Spinal cord (tissue), 10 donors: ENCODE measurements at places on chromosomes 5 and 9. TPM values are rescaled to one million over a fixed set of nuclear protein-coding genes. Genes with fewer than 3 reads are reported as not detected.

Gene IFNK
- total RNA-seq, result not detected

DNA sequence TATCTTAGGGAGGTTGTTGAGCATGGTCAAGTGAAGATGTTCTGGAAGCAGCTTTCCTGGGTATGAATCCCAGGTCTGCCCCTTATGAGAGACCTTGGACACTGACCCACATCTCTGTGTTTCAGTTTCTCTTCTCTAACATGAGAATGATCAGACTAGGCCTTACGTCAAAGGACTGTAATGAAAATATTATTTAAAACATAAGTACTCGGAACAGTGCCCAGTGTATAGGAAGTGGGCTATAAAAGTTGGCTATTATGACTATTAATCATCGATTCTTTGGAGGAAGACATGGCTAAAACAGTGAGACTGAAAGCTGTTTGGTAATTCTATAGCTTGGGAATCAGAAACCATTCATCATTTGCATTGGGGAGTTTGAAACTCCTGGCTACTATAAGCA, 65.3 kb upstream of the MYO10 start:
- no peaks in the 10 kb centered on the region for H3K36me3 ChIP-seq
- H3K4me3 ChIP-seq, result no peak overlapping the region
- DNase-seq, result no peak
- no peaks in the 10 kb centered on the region for H3K27me3 ChIP-seq
- H3K27ac ChIP-seq, result no peak overlapping the region
- peaks cover 3% of the 10 kb centered on the region for H3K4me1 ChIP-seq

Gene FAM114A2
- 54.3 TPM for total RNA-seq

DNA sequence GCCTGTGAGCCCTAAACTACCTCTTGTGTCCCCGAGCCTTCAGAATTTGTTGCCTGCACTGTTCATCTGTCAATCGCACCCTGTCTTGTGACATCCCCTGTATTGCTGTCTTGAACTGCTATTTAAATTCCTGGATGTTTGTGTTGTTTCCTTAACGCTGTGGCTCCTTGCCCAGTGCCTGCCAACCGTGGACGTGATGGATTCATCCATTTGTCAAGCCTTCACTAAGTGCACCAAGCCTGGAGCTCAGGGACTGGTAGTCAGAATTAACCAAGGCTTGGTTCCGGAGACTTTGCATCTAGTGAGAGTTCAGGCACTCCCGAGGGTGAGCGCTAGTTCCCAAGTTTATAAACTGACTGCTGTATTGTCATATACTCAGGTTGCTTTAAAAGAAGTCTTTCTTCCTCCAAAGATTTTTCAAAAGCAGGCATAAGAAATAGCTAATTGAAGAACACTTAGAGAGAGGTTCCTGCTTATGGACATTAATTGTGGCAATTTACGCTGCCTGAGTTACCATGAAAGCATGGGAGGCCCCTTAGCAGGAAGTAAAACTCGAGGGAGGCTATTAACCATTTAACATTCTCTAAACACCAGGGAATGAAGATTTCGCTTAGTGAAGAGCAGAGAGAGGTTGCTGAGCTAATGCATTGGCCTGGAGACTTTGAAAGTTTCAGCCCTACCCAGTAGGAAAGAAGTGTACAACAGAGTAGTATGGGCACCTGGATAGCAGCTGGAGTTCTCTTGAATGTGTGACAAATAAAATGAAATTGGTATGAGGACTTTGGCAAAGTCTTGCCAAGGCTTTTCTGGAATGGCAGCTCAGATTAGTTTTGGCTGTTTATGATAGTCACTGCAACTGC, 29.0 kb downstream of the RGS3 start:
- peaks cover 3% of the 10 kb centered on the region for H3K36me3 ChIP-seq
- no peak overlapping the region for H3K4me3 ChIP-seq
- peak; percentile 61 for DNase-seq
- H3K27ac ChIP-seq, result no peak overlapping the region

DNA sequence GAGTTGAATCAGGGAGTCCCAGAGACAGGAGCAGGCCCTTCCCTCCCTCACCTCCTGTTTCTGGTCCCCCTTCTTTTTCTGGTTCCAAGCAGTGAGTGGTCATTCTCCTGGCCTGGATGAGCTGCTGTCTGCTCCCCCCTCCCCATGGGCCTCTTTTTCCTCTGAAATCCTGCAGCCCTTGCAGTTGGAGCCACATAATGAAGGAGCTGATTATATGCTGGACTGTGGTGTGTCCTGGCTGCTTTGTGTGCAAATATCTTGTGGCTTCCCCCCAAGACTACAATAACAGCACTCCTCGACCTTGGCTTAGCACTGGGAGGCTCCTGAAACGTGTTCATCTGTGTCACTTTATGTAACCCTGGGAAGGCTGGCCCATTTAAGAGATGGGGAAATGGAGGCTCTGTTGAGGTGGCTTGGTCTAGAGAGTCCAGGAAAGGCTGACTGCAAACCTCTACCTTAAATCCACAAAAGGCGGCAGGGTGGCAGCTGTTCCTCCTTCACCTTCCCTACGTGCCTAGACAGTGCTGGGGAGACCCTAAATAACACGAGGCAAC, 69.2 kb downstream of the SH3PXD2B start:
- H3K27me3 ChIP-seq, result no peaks in the 10 kb centered on the region
- H3K4me1 ChIP-seq, result peaks cover 47% of the 10 kb centered on the region
- H3K36me3 ChIP-seq, result peaks cover 4% of the 10 kb centered on the region
- H3K4me3 ChIP-seq, result no peak overlapping the region

- no peak overlapping the region for H3K27ac ChIP-seq
- H3K4me3 ChIP-seq, result no peak overlapping the region
- DNase-seq, result no peak
- no peaks in the 10 kb centered on the region for H3K27me3 ChIP-seq
- H3K4me1 ChIP-seq, result peaks cover 5% of the 10 kb centered on the region
- H3K36me3 ChIP-seq, result peaks cover 30% of the 10 kb centered on the region
Observed at GRCh38 chr5:157290981-157291711, 25.2 kb downstream of the CYFIP2 start.

Gene NOTCH1
- 28.2 TPM for total RNA-seq

Gene EEIG1
- 27.7 TPM for total RNA-seq

Gene BAAT
- total RNA-seq, result 0.22 TPM

DNA sequence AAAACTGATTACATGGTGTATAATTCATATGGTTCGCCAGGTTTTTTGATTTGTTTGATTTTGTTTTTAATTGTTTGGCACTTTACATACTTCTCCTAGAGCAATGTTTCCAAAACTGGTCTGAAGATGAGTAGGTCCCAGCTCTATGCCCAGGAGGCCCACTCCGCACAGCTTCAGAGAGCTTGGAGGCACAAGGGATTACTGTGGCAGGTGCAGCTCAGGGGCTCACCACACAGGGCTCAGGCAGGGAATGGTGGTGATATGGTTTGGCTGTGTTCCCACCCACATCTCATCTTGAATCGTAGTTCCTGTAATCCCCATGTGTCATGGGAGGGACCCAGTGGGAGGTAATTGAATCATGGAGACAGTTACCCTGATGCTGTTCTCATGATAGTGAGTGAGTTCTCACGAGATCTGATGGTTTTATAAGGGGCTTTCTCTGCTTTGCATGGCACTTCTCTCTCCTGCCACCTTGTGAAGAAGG, 296.6 kb downstream of the MED10 start:
- no peak overlapping the region for H3K4me3 ChIP-seq
- no peaks in the 10 kb centered on the region for H3K36me3 ChIP-seq
- DNase-seq, result no peak
- H3K27ac ChIP-seq, result no peak overlapping the region

DNA sequence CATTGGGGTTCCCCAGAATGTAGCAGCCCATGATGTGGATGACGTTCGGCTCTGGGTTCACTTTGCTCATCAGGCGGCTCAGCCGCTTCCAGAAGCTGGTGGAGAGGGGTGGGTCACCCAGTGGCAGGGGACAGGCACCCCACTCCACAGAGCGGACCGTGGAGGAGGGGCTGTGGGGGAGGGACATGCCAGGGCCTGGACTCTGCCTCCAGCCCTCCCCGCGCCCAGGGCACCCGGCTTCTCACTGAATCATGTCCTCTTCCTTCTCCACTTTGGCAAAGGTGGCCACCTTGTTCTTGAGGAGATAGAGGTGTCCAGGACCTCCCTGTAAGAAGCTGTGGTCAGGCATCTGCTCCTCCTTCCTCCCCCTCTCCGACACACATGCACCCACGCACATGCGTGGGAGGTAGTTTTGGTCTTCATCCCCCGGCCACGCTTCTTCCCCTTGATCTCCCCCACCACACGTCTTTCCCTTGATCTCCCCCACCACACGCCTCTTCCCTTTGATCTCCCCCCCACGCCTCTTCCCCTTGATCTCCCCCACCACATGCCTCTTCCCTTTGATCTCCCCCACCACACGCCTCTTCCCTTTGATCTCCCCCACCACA, 8.9 kb upstream of the ENTPD8 start:
- H3K27ac ChIP-seq, result no peak overlapping the region
- no peaks in the 10 kb centered on the region for H3K27me3 ChIP-seq
- H3K36me3 ChIP-seq, result peaks cover 75% of the 10 kb centered on the region
- peaks cover 77% of the 10 kb centered on the region for H3K4me1 ChIP-seq
- DNase-seq, result no peak

Gene CDH6
- total RNA-seq, result 50.9 TPM

Gene ELAVL2
- total RNA-seq, result 188 TPM

Gene IPPK
- 9.5 TPM for total RNA-seq

DNA sequence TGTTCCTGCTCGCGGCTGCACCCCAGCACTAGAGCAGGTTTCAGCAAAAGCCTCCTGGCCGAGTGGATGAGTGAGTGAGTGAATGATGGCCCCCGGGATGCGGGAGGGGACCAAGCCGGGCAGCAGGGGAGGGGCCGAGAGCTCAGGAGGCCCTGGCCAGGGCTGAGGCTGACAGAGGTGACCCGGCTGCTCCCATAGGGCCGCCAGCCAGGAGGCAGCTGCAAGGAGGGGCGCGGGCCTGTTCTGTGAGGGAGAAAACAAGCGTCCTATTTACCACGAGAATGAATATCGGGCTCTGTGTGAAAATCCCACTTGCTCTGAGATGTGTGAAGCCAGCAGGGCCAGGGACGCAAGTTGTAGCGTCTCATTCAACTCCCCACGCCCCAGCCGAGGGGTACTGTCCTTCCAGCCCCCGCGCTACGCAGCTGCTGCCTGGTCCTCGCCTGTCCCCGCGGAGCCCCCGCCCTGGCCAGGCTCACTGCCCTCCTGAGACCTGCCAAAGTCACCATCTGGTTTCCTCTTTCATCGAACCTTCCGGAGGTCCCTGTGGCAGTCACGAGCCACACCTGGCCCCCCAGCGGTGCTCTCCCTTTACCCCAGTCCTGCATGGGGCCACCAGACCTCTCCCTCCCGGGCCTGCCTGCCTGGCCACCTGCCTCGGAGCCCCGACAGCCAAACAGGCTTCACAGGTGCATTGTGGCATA, 38.8 kb downstream of the RASGEF1C start:
- no peaks in the 10 kb centered on the region for H3K27me3 ChIP-seq
- H3K4me1 ChIP-seq, result peaks cover 67% of the 10 kb centered on the region
- peak overlapping the region; percentile 95 for H3K27ac ChIP-seq
- DNase-seq, result peak; percentile 72
- H3K36me3 ChIP-seq, result peaks cover 5% of the 10 kb centered on the region

Gene STK32A
- total RNA-seq, result 36.3 TPM

GRCh38 chr9:71587576-71588362, 180.5 kb downstream of the CEMIP2 start:
- DNase-seq, result no peak
- H3K4me3 ChIP-seq, result no peak overlapping the region
- H3K27ac ChIP-seq, result no peak overlapping the region
- H3K4me1 ChIP-seq, result no peaks in the 10 kb centered on the region
- no peaks in the 10 kb centered on the region for H3K27me3 ChIP-seq
- H3K36me3 ChIP-seq, result no peaks in the 10 kb centered on the region

DNA sequence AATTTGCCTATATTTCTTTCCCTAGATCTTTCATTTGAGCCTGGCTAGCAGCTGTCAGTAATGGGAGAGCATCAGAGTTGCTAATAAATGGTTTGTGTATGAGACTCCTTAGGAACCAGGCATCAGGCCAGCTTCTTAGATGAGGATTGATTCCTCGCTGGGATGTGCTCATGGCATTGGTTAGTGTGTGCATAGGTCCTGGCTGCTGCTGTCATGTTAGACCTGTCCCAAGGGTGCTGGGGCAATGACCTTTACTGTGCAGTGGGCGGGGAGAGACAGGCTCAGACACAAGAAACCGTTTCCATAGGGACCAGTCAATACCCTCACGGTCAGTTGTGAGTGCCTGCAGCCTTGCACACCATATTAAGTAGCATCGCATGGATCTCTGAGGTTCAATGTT, 112.3 kb upstream of the NR3C1 start:
- H3K27me3 ChIP-seq, result no peaks in the 10 kb centered on the region

- H3K4me3 ChIP-seq, result no peak overlapping the region
- no peaks in the 10 kb centered on the region for H3K27me3 ChIP-seq
- DNase-seq, result no peak
- no peak overlapping the region for H3K27ac ChIP-seq
- H3K4me1 ChIP-seq, result no peaks in the 10 kb centered on the region
Observed at GRCh38 chr9:89137542-89138462, 40.8 kb downstream of the SHC3 start.

- no peak overlapping the region for H3K27ac ChIP-seq
- no peak for DNase-seq
- H3K36me3 ChIP-seq, result no peaks in the 10 kb centered on the region
- H3K4me1 ChIP-seq, result peaks cover 8% of the 10 kb centered on the region
- no peak overlapping the region for H3K4me3 ChIP-seq
- peaks cover 9% of the 10 kb centered on the region for H3K27me3 ChIP-seq
Observed at GRCh38 chr5:2003690-2004365, 121.1 kb upstream of the IRX4 start.

DNA sequence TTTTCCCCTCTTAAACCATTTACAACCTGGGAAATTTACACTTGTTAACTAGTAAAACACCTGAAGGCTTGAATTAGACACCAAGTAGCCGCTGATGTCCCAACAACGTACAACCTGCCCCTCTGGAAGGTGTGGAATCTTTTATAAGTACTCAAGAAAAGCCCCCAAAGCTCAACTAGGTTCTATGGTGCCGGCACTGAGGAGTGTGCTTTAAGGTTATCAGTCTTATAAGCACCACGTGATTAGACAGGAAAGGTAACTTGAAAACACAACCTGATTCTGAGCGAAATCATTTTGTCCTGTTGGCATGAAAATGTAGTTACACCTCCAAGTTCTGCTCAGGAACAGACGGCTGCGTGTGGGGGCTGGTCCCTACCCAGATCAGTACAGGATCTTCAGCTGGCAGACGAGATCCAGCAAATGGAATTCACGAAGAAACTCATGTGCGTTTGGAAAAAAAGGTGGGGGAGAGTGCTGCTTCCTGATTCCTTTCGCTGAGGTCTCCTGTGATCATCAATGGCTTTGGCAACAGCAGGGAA, 195.5 kb downstream of the MEF2C start:
- peak overlapping the region; percentile 75 for H3K4me3 ChIP-seq
- peaks cover 3% of the 10 kb centered on the region for H3K36me3 ChIP-seq
- DNase-seq, result no peak

Gene ZCCHC7
- 22.9 TPM for total RNA-seq

Gene PLAC8L1
- 0.39 TPM for total RNA-seq

DNA sequence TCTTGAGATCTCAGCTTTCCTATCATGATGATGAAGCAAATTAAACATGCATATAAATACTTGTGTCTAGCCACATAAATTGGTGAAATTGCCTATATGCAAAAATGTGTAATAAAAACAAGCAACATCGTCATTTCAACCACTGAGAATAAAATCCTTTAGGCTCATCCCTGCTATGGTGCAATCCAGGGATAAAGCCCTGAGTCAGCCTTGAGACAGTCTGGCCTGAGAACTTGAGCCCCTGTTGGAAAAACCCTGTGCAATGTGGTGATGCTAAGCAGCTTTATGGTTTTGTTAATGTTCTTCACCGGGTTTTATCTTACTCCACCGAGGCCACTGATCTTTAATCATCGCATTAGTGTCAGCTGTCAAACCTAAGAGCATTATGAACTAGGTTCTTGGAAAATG, 170.5 kb downstream of the DCP2 start:
- H3K36me3 ChIP-seq, result no peaks in the 10 kb centered on the region
- H3K4me3 ChIP-seq, result no peak overlapping the region
- H3K27ac ChIP-seq, result no peak overlapping the region
- no peak for DNase-seq
